ENCODE measurements at places on chromosomes 6 and 20.
A peak's percentile ranks its signal among the peaks of the same experiment; 100 is the strongest.

DNA sequence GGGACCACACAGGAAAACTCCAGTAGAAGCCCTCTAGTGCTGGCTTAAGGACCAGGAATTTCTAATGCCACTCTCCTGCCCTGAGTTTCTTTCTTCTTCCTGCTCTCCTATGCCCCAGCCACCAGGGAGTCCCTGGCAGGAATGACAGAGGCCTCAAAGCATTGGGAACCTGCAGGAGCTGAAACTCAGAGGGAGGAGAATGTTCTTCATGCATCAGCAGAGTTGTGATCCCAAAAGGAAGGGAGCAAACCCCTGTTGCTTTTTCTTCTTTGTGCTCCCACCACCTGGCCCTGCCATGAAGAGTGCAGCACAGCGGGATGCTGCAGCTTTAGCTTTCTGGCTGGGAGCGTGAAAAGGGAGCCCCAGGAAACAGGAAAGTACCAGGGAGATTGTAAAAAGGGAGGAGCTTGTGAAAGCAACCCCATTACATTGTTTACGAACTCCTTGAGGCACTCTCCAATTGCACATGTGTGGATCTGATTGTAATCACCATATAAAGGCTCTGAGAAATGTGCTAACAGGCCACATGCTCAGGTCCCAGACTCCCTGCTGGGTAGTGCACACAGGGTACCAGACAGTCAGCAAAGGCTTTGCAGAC is 34.7 kb upstream of the FKBP1A start:
- DNase-seq = no peak

DNA sequence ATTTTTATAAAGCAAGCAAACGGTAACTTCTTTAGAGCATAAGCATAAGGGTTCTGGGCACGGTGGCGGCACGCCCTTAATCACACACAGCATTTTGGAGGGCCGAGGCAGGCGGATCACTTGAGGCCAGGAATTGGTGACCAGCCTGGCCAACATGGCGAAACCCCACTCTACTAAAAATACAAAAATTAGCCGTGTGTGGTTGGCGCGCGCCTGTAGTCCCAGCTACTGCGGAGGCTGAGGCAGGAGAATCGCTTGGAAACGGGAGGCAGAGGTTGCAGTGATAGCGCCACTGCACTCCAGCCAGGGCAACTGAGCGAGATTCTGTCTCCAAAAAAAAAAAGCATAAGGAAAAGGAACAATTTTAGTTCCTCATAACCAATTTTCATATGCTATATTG is 2.6 kb downstream of the SENP6 start:
- no peak for DNase-seq

GRCh38 chr6:36914227-36914794 is 28.6 kb downstream of the C6orf89 start:
- peak; percentile 26 for DNase-seq

DNA sequence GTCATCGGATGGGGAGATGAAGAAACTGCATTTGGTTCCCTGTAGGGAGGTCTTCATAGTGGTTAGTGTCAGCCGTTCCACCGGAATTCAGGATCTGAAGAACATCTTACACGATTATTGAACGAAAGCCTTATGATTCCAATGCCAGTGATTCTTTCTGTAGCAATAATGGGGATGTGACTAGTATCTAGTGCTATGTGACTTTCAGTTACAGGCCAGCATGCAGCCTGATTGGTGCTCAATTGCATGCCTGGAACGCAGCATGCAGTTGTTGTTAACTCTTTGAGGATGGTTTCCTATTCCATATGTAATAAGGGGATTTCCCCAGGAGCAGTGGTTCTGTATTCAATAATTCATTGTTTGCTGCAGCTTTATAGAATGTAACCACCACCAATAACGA is 71.6 kb upstream of the SLC22A1 start:
- DNase-seq = no peak

GRCh38 chr6:119040636-119041035 is 37.8 kb downstream of the FAM184A start:
- no peak for DNase-seq

- no peak for DNase-seq
Observed at GRCh38 chr20:933029-933428, 16.9 kb upstream of the ANGPT4 start.

DNA sequence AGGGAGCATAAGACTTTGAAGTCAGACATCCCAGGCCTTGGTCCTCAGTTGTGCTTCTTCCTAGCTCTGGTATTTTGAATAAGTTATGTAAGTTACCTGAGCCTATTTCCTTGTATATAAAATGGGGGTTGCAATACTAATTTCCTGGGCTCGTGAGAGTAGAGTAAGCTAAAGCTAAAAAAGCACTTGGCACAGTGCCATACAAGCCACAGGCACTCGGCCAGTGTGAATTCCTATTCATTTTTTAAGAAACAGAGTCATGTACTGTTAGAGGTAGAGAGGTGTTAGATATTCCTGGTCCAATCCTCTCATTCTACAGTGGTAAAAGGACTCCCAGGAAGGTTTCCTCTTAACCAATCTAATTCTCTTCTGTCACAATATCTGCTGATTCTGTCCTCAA is 79.6 kb upstream of the EPB41L1 start:
- no peak for DNase-seq

DNA sequence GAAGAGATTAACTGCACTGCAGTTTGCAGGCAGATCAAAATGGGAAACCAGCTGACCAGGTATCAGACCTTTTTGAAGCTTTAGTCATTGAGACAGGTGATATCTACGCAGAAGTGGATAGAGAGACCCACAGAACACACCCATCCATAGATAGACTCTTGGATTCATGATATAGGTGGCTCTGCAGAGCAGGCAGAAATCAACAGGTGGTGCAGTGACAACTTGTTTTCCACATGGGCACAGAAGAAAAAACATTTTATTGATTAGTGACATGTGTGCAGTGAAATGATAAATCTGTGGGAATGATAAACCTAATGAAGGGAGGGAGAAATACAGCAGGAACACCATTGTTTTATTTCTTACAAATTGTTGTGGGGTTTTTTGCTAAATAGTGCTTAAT is 45.2 kb downstream of the NUDT3 start:
- DNase-seq = no peak

DNA sequence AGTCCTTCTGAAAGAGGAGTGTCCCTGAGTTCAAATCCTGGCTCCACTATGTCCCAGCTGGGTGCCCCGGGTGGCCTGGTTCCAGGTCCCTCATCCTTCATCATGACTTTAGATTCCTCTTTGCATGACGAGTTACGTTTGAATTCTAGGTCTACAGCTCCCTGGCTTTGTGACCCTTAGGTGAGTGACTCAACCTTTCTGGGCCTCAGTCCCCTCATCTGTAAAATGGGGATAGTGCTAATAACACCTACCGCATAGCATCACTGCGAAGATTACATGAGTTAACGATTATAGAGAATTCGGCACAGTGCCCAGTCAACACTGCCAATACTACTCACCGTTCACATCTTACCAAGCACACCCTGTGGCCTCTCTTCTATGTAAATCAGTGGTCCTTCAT is 39.4 kb downstream of the RSPO4 start:
- DNase-seq = no peak

DNA sequence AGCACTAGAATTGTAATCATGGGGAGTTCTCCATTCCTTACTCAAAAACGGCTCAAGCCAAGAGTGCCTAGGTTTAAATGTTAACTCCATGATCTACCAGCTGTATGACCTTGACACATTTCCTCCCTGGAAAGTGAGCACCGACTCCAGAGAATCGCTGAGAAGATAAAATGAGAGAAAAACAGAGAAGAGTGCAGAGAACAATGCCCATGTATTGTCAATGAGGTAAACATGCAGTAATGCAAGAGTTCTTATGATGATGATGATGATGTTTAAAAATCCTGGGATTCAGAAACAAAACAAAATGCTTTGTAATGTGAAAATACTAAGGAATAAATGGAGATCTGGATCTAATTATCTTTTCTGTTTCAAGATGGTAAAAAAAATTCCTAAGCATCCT is 64.8 kb upstream of the BEND6 start:
- no peak for DNase-seq

- DNase-seq = peak; percentile 83
Observed at GRCh38 chr20:62616728-62617621, 25.3 kb upstream of the SLCO4A1 start.

DNA sequence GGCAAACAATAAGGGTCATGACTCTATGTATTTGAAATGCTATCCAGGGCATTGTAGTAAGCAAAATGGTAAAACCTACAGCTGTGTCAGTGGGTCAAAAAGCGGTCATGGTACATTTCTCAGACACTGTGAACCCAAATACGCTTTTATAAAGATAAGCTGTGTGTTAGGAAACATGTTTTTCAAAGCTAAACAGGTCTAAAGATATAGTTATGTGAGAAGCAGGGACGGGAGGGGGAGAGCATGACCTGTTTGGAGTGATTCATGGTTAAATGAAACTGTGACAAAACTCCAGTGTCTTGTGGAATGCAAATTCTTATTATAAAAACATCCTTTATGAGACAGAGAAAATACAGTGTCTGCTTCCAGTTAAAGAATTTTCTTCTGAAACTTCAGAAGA is 205.4 kb upstream of the BMP2 start:
- DNase-seq = no peak

All from erythroblast (primary cell).